ENCODE measurements at places on chromosomes 11 and 22.
A peak's percentile ranks its signal among the peaks of the same experiment; 100 is the strongest.

GRCh38 chr11:118224511-118225188 is at the start of gene JAML:
JAML (minus strand) TSS chr11:118225011; CDS start chr11:118214866, 10,145 bp downstream.
- DNase-seq, result no peak

DNA sequence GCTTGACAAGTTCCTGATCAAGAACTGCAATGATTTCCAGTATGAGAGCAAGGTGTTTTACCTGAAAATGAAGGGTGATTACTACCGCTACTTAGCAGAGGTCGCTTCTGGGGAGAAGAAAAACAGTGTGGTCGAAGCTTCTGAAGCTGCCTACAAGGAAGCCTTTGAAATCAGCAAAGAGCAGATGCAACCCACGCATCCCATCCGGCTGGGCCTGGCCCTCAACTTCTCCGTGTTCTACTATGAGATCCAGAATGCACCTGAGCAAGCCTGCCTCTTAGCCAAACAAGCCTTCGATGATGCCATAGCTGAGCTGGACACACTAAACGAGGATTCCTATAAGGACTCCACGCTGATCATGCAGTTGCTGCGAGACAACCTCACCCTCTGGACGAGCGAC is 12.0 kb downstream of the YWHAH start:
- DNase-seq, result no peak

- peak; percentile 22 for DNase-seq
These were observed 131.0 kb upstream of the LDLRAD3 start for GRCh38 chr11:35812828-35813227.

DNA sequence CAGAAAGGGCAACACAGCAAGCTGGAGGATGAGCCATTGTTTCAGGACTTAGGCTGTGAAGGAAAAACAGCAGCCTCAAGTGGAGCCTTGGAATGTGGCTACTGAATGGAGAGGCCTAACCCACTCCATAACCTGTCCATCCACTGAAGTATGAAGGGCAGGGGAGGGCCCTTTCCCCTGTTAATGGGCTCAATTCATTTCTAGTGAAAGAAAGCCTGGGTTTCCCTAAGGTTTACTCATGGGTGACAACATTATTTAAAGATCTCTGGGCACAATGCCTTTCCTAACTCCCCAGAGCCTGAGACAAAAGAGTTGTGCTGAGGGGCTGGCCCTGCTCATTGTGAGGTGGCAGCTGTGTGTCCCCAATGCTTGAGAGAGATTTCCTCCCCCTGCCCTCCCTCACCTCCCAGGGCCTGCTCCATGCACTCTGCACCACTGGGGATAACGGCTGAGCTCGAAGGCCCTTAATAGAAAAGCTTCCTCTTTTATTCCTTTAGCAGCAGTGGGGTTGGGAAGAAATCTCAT is 83.8 kb downstream of the ME3 start:
- DNase-seq, result no peak

DNA sequence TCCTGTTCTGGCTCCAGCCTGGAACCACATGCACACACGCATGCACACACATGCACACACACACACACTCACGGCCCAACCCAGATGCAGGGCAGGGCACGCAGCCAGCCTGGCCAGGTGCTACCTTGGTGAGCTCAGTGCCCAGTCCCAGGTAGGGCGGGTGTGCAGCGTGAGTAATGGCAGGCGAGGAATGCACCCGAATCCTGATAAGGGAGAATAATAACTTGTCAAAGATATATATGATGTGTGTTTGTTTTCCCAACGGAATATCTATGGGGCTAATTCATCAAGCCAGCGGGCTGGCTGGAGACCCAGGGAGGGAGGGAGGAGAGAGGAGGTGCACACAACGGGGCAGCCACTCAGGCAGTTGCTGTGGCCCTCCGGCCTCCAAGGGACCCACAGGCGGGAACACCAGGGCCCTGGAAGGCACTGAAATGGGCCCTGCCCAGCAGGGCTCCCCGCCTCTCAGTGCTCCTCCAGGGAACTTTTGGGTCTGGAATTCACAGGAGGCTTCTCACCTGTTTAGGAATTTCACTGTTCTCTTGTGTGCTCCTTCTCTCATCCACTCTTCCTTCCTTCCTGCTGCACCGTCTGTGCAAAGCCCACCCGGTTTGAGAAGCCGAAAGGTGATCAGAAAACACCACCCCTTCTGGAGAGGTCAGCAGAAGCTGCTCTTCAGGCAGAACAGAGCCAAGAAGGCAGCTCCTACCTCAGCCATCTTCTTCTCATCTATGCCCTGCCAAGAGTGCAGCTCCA is 79.0 kb downstream of the BUD13 start:
- no peak for DNase-seq

DNA sequence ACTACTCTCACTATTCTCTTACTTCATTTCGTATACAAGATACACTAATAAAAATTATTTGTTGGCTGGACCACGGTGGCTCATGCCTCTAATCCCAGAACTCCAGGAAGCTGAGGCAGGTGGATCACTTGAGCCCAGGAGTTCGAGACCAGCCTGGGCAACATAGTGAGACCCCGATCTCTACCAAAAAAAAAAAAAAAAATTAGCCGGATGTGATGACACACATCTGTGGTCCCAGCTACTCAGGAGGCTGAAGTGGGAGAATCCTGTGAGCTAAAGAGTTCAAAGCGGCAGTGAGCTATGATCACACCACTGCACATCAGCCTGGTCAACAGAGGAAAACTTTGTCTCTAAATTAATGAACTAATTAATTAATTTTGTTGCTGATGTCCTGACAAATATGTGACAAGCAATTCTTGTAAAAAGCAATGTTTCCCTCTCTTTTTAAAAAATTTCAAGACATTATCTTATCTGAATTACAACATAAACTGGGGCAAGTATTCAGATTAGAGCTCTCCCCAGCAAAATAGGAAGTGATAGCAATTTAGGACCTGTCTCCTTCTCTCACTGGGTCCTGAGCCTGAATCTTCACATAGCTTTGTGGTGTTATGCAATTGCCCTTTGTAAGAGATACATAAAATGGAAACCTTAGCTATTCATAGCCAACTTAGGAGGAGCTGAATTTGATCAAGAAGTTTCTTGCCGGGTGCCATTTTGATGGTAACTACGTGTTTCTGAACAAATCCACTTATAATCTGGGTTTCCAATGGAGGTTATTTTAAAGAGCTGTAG is 17.6 kb upstream of the TMA7B start:
- DNase-seq, result no peak

DNA sequence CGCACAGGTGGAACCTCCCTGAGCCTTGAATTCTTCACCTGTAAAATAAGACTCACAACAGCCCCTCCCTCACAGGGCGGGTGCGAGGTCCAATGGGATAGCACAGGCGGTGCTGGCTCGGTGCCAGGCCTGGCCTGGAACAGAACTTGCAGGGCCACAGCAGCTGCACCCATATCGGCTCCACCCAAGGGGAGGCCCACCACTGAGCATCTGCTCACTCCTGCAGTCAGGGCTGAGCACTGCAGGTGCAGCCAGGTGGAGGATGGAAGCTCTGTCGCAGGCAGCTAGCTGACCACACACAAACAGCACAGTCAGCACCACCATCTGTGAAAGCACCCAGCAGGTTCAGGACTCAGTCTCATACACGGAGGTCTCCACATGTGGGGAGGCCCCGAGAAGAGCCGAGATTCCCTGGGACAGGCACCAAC is 19.6 kb downstream of the VPS37C start:
- DNase-seq, result no peak

GRCh38 chr11:76680518-76681425 is 10.2 kb upstream of the LRRC32 start:
- no peak for DNase-seq

GRCh38 chr11:19573666-19574065 is 139.0 kb upstream of the NAV2 start:
- no peak for DNase-seq

DNA sequence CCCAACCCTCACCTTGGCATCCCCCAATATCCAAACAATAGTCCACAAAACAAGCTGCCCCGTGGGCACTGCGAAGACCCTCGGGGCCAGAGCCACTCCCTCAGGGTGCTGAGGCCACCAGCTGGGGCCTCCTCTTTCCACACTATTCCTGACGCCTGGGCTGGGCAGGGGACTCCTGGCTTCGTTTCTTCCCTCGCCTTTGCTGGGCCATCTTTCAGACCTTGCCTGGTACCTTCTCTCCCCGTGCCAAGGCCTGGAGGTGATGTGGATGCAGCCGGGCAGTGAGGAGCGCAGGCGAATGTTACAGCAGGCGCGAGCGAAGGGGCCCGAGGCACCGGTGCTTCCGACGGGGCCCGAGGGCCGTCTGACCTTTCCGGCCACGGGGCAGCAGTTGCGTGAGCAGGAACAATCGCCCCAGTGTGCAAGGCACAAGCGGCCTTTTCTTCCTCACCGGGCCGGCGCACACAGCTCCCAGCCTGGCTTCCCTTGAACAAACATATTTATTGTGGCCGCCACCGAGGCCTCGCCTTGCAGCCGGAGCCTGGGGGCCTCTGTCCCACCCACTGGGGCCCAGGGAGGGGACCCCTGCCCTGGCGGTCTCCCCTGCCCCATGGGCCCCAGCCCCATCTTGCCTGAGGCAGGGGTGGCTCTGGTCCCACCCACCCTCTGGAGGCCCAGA is 32.6 kb upstream of the KCNQ1OT1 start:
- DNase-seq, result no peak

DNA sequence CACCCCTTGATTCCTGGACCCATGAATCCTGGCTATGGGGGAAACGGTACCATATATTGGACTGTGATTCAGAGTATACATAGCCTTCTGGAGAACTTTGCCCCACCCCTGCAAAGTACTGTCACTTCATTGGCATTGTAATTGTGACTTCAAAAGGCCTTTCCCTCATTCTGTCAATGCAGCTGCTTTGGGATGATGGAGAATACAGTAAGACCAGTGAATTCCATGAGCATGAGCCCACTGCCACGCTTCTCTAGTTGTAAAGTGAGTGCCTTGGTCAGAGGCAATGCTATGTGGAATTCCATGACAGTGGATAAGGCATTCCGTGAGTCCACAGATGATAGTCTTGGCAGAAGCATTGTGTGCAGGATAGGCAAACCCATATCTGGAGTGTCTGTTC is 25.7 kb upstream of the MSANTD2 start:
- DNase-seq, result no peak

GRCh38 chr11:119693253-119693815 is 35.7 kb downstream of the NECTIN1 start:
- DNase-seq, result no peak

Measured in retinal pigment epithelial cell (primary cell).